ENCODE measurements at places on chromosomes 16 and 17.

- DNase-seq, result no peak
Observed at GRCh38 chr16:22325598-22326368, 28.6 kb downstream of the POLR3E start.

DNA sequence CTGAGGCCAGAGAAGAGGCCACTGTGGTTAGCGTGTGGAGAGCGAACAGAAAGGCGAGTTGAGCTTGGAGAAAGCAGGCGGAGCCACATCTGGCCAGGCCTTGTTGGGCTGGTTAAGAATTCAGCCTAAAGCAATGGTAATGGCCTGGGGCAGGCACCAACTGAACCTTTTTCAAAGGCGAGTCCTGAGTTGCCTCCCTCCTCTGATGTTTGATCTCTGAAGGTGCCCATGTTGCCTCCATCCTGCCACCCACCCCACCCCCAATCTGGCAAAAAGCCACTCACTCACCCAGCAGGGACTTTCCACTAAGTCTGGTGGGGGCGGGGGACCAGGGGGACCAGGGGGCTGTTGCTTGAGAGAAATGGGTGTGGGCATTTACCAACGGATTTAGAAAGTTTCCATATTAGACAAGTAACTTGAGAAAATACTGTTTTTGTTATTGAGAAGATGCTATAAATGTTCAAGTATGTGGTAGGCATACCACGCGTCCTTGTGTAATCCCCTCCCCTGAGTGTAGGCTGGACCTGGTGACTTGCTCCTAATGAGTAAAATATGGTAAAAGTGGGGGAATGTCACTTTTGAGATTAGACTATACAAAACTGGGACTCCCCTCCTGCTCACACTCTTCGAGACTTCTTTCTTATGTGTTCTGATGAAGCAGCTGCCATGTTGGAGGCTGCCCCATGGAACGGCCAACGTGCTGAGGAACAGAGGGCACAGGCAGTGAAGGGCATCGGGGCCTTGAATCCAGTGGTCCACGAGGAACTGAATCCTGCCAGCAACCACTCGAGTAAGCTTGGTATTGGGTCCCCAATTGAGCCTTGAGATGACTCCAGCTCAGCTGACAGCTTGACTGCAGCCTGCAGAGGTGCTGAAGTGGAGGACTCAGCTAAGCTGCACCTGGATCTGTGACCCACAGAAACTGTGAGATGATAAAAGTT, 29.9 kb upstream of the TNS4 start:
- no peak for DNase-seq

DNA sequence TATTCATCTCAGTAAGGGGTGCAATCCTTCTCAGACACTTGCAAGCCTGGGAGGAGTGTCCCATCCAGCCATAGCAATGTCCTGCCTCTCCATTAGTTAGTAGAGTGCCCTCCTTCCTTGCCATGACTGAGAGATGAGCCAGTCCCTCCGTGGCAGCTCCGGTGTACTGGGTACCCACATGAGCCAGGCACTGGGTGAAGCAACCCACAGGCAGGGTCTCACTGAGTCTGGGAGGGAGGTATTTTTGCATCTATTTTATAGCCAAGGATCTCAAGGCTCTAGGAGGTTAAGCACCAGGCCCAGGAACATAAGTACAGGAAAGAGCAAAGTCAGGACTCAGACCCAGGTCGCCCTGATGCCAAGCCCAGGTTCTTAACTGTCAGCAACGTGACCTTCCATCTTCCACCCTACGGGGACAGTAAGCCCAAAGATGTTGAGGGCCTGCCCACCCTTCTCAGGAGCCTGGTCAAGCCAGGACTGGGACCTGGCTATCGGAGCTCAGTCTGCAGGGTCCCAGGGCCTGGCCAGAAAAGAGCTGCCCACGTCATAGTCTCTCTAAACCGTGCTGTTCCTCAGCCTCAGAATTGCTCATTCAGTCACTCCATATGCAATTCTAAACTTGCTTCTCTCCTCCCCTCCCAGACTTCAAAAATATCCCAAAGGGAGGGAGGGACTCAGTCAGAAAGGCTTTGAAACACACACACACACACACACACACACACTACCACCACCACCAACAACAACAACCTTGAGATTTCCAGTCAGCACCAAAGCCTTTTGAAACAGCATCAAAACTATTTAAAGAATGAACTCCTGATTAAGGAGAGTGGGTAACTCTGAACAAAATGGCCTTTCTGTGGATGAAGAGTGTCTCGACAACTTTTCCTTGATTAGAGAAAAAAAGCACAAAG, 16.6 kb downstream of the NOS2 start:
- DNase-seq, result no peak

DNA sequence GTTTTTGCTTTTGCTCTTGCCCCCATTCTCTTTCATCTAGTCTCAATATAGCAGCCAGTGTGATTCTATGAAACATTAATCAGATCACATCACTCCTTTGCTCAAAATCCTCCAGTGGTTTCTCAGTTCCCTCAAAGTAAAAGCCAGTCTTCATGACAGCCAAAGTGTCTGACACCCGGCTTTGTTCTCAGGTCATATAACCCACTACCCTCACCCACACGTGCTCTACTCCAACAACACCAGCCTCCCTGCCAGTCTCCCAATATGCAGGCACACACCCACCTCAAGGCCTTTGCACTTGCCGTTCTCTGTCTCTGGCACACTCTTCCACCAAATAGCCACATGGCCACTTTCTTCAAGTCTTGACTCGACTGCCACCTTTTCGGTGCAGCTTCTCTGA, 4.4 kb downstream of the MTMR4 start:
- DNase-seq, result no peak

DNA sequence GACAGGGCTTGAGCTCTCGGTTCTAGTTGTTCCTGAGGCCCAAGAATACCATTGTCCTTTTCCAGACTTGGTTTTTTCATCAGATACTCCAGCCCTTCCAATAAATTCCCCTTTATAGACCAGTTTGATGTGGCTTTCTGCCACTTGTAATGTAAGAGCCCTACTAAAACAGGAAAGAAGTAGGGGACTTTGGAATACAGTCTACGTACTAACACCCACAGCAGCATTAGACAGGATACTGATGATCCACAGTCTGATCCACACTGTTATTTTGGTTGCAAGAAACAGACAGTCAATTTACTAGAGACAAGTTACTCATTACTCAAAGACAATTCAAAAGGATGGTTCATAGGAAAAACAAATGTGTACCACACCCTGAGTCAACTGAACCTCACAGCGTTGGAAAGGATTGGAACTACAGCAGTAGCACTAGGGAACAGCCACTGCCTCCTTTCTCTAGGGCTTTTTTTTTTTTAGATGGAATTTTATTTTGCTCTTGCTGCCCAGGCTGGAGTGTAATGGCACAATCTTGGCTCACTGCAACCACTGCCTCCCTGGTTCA, 45.9 kb upstream of the MED13 start:
- no peak for DNase-seq

DNA sequence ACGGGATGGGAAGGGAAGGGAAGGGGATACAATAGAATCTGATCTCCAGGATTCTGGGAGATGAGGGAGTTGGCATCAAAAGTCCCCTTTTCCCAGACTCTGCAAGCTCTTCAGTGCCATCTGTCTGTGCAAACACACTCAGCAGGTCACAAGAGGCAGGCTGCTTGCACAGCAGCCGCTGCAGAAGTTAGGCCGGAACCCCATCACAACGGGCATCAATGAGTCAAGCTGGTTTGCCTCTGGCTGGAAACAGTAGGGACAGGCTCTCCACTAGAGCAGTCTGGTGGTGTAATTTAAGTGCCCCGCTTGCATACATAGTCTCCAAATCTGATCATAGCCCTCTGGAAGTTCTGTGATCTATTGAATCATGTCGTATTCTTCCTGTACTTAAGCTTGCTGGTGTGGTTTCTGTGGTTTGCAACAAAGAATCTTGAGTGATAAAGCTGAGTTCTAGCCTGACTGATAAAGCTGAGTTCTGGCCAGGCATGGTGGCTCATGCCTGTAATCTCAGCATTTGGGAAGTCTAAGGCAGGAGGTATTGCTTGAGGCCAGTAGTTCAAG, 33.7 kb upstream of the KDM8 start:
- no peak for DNase-seq

GRCh38 chr16:84847564-84848355, 28.0 kb downstream of the CRISPLD2 start:
- no peak for DNase-seq

DNA sequence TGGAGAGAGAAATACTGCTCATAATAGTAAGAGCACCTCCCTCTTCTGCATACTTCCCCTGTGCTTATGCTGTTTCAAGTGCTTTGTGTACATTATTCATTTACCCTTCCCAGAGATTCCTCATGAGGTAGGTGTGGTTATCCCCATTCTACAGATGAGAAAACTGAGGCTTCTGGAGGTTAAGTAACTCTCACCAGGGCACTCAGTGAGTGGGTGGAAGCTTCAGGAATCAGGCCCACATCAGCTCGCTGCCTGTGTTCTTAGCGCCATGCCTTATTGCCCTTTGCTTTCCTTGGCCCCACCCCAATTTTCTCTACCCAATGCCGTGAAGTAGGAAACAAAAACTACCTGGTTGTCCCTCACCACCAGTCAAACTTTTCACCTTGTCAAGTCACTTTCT, 18.1 kb upstream of the ITGB3 start:
- no peak for DNase-seq

DNA sequence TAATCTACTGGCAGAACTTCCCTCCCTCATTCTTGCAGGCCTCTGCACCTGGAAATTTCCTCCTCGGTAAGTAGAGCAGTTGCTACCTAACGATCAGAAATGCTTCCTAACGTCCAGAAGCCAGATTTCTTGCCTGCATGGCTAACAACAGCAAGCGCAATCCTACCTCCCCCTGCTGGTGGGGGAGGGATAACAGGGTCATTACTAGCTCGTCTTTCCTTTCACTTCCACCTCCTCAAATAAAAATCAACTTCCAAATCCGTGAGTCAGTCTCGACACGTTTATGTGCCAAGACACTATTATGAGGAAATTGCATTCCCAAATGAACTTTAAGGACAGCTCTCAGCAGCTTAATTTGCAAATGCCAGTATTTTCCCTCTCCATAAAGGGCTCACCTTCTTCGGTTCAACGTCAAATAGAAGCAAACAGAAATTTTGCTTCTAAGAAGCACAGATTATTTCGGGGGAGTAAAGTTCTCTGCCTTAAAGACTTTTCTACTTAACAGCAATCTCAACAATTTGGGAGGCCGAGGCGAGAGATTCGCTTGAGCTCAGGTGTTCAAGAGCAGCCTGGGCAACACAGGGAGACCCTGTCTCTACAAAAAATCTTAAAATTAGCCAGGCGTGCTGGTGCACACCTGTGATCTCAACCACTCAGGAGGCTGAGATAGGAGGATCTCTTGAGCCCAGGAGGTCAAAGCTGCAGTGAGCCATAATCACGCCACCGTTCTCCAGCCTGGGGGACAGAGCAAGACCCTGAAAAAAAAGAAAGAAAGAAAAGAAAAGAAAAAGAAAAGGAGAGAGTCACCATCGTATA, 188.6 kb upstream of the PSMD7 start:
- DNase-seq, result no peak

DNA sequence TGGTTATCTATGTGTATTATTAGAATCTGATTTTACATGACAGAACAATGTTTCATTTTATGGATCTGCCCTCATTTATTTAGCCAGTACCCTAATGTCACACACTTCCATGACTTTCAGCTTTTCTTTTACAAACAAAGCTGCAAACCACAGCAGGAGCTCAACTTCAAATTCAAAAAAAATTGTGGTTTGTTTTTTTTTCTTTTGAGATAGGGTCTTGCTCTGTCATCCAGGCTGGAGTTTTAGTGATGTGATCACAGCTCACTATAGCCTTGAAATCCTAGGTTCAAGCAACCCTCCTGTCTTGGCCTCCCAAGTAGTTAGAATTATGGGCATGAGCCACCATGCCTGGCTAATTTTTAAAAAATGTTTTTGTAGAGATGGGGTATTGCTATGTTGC, 8.2 kb upstream of the MPRIP start:
- no peak for DNase-seq

DNA sequence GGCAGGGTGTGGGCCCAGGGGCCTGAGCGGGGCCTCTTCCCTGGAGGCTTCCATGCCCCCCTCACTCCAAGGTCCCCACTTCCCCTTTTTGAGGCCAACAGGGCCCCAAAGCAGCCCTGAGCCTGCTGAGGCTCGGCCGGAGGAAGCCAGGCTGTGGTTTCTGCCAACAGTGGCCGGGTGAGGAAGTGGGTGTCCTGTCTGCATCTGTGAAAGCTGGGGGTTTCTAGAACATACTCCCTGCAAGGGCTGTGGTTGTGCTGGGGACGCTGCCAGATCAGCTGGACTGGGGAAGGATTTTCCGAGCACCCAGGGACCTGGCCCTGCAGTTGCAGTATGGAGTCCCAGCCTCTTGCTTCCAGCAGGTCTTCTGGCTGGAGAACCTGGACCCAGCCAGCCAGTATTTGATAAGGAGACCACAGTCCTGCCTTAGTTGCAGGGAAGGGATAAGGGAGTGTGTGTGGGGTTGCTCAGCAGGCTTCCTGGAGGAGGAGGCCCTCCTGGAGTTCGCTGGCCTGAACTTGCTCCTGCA, 15.7 kb downstream of the ADCY7 start:
- DNase-seq, result no peak

- DNase-seq, result no peak
Observed at GRCh38 chr16:15620611-15621195, 22.3 kb downstream of the MARF1 start.

- no peak for DNase-seq
Observed at GRCh38 chr17:12963505-12963904, 54.3 kb downstream of the ELAC2 start.

GRCh38 chr17:31579265-31579664, 187.8 kb downstream of the RAB11FIP4 start:
- DNase-seq, result no peak

- DNase-seq, result no peak
Observed at GRCh38 chr16:84942786-84943185, 68.5 kb downstream of the ZDHHC7 start.

GRCh38 chr17:77736199-77736585, 222.3 kb upstream of the TNRC6C start:
- no peak for DNase-seq

- DNase-seq, result no peak
Observed at GRCh38 chr17:73802314-73802713, 158.1 kb upstream of the SDK2 start.

DNA sequence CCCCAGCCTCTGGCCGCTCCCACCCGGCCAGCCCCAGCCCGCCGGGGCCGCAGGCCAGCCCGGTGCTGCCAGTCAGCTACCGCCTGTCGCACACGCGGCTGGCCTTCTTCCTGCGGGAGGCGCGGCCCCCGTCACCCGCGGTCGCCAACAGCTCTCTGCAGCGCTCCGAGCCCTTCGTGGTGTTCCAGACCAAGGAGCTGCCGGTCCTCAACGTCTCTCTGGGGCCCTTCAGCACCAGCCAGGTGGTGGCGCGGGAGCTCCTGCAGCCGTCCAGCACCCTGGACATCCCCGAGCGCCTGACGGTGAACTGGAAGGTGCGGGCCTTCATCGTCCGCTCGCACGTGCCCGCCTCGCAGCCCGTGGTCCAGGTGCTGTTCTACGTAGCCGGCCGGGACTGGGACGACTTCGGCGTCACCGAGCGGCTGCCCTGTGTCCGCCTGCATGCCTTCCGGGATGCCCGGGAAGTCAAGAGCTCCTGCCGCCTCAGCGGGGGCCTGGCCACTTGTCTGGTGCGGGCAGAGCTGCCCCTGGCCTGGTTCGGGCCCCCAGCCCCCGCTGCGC, 46.8 kb downstream of the TMEM132E start:
- no peak for DNase-seq
